NCI-H524 (cell line): ENCODE measurements at places on chromosomes 4 and X.
A peak's percentile ranks its signal among the peaks of the same experiment; 100 is the strongest.

DNA sequence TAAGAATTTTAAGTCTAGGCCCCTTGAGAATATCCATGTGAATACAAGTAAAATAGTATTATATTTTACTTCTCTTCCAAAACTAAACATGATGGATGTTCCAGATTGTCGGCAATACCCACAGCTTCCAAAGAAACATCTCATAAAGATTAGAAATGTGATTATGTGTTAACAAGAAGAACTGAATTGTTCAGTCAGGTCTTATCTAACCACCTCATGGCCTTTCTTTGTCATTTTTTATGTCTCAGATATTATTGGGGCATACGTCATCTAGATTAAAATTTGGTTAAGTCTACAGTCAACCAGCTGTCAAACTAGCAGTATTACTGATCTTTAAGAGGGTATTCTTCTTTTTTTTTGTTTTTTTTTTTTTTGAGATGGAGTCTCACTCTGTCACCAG, 10.0 kb downstream of the EPGN start:
- DNase-seq, result no peak

DNA sequence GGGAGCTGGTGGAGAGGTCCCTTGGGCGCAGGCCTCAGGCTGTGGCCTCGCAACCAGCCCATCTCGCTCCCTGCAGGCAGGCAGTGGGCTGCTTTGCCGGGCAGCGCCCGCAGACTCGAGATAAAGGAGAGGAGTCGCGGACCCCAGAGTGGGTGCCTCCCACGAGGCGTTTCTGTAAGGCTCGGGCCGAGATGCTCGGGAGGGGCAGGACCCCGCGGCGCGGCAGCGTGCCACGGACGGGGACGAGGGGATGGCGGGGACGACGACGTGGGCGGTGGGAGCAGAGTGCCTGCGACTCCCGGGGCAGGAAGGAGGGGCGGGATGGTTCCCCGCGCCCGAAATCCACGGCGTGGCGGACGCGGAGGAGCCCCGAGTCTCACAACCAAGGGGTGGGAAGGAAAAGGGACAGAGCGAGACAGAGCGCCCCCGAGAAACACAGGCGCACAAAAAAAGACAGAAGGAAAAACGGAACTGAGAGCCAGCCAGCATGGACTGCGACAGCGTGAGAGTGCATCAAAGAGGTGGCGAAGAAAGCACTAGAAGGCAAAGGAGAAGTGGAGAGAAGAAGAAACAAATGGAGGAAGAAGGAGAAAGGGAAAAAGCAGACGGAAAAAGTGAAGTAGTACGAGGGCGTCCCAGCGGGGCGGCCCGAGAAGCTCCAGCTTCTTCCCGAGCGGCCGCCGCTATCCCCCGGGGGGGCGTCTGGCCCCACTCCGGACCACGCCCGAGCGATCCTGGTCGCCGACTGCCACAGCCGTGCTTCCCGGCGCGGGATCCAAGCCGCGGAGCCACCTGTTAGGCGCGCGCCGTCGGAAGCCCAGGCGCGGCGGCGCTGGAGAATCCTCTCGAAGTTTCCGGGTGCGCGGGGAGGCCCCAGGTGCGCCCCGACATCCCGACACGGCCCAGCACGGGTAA, 1.5 kb downstream of the BEND4 start:
- peak; percentile 1 for DNase-seq

GRCh38 chr4:24971192-24971591, 58.4 kb upstream of the CCDC149 start:
- DNase-seq, result no peak

GRCh38 chrX:38473701-38474100, 87.6 kb upstream of the TSPAN7 start:
- DNase-seq, result peak; percentile 42

DNA sequence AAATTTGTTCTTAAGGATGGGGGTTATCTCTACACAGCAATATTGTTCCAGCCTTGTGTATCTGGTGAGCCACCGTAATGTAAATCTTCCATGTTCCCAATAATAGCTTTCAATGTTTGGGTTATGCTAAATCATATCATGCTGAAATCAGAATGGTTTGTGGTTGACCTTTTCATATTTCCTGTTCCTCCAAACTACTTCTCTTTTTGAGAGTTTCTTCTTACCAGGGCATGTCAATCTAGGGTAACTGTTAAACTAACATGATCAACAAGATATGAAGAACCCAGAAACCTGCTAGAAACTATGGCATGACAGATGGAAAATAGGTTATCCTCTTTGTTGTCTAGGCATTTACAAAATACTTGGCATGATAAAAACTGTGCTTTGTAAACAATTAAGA, 22.0 kb downstream of the TNMD start:
- no peak for DNase-seq

GRCh38 chr4:151095142-151095541, 4.3 kb upstream of the RPS3A start:
- no peak for DNase-seq

DNA sequence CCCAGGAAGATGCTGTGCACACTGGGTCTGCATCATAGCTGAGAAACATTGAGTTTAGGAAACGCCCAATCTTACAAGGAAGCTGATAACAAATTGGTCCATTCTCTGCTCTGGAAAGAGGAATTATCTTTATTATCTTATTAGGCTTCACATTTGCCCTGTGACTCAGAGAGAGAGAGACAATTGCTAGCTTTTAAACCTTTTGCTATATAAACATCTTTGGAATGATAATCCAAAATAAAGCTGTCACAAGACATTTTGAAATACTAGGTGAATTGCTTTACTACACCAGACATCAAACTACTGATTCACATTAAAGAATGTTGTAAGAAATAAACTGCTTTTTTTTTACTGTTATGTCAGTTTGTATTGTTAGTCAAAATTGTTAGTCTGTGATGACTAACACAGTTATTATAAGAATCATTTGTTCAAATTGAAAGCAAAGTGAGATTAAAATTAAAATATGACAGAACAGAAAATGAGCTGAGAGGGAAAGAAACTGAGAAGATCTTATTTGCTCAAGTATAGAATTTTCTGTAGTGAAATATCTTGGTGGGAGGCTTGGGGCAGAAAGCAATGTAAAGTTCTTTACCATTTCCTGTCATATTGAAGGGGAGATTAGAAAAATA, 765.4 kb upstream of the PCDH10 start:
- no peak for DNase-seq

- no peak for DNase-seq
Measured at GRCh38 chr4:98521486-98521885, 136.9 kb downstream of the TSPAN5 start.

DNA sequence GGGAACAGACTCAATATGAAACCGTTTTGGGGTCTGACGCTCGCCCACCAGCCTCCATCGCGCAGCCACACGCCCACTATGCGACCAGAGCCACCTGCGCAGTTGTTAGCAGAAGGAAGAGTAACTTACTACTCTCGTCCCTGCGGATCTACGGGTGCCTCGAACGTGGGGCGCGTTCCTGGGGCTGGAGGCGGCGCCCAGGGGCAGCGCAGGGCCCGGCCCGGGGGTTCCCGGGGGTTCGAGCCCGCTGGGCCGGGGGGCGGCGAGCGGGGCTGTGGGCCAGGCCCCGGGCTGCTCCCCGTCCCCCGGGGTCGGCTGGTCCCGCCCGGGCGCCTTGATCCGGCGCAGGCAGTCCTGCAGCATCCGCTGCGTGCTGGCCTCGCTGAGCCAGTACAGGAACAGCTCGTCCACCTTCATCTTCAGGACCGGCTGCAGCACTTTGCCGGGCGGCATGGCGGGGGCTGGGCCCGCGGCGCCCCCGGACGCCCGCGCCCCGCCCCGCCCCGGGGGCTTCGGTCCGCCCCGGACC, 404 bp downstream of the PPP2R3B start:
- no peak for DNase-seq
